Stimulated activated CD4-positive, alpha-beta T cell treated with anti-CD3 and anti-CD28 coated beads, Interleukin-12 subunit alpha, Interleukin-12 subunit beta, amount 100 ng/mL, for 4 hours (primary cell): ENCODE measurements at places on chromosomes 11 and 22.

GRCh38 chr11:29844701-29845379 lies 172.0 kb downstream of the KCNA4 start:
- DNase-seq = no peak

GRCh38 chr11:116917632-116918031 lies 80.2 kb upstream of the APOA1 start:
- DNase-seq = no peak

- DNase-seq = no peak
Measured at GRCh38 chr11:133659538-133660201, 127.4 kb upstream of the OPCML start.

- peak; percentile 47 for DNase-seq
Measured at GRCh38 chr11:2186669-2187279, 15.2 kb upstream of the TH start.

GRCh38 chr11:100682247-100682969 lies 4.7 kb upstream of the ARHGAP42 start:
- DNase-seq = no peak

DNA sequence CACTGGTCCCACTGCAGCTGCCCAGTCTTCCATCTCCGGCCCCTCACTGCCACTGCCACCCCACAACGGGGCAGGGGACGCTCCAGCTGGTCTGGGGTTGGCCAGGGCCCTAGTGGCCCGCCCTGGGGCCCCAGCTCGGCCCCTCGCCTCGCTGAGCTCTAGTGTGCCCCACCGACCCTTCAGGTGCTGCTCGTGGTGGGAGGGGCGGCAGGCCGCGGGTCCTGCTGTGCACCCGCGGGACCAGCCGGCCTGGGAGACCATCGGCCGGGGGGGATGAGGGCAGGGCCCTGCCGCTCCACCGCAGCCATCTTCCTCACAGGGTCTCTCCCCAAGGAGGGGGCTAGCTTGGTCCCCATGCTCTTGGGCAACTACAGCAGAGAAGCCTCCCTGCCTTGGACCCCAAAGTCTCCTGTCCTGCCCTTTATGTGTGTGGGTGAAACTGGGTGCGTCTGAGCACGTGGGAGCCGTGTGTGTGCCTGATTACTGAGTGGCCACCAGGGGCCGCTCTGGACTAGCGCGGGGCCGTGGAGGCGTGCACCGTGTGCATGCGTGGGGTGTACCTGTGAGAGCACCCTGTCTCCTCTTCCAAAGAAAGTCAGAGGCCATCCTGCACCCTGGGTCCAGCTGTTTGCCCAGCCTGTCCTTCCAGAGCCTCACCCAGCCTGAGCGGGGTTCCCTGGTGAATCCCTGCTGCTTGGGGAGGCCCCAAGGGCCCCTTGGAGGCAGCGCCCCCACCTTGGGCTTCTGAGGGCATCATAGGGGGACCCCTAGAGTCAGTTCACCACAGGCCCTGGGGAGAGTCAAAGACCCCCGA lies 6.0 kb upstream of the ACR start:
- peak; percentile 45 for DNase-seq

DNA sequence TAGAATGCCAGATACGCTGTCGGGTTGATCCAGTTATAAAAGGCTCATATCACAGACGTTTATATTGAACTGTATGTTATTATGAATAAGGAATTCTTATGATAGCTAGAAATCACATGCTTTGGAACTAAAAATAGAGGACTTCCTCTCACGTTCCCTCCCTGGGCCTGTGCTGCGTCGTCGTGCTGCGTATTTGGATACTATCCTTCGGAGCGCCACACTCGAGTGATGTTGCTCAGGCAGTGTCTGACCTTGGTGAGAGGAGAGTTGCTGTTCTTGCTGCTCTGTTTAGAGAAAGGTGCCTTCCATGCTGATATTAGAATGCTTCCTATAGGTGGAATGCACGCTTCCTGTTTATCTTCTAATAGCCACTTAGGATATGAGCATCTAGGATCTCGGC lies 20.2 kb upstream of the ST14 start:
- no peak for DNase-seq

DNA sequence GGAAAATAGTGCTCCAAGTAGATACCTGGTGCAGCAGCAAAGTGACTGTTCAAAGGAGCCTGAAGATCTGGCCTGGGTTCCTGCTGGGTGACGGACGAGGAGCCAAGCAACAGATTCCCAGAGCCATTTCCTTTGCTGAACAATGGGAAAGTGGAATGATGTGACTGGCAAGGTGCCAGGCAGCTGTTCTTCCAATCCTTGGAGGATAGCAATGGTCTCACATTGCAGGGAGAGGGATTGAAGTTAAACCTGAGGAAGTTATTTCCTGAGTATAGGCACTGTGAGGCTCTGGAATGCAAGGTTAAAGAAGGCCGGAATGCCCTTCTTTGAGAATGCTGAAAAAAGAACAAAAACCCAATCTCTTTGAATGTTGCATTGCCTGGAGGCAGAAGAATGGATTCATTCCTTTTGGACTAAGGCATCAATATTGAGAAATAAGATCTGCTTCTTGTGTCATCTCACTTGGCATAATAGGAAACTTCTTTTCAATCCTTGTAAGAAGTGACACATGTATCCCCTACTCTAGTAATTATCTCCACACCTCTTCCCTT lies 223.8 kb downstream of the BLID start:
- no peak for DNase-seq

- no peak for DNase-seq
Measured at GRCh38 chr11:40403321-40403720, 1056.1 kb downstream of the LRRC4C start.

GRCh38 chr11:6574816-6575715 lies 28.4 kb downstream of the RRP8 start:
- no peak for DNase-seq

- no peak for DNase-seq
Measured at GRCh38 chr11:103532133-103532788, 423.0 kb downstream of the DYNC2H1 start.

GRCh38 chr11:62370743-62371440 lies 33.6 kb downstream of the ASRGL1 start:
- peak; percentile 40 for DNase-seq

GRCh38 chr11:126855536-126855935 lies 145.0 kb downstream of the KIRREL3 start:
- no peak for DNase-seq

DNA sequence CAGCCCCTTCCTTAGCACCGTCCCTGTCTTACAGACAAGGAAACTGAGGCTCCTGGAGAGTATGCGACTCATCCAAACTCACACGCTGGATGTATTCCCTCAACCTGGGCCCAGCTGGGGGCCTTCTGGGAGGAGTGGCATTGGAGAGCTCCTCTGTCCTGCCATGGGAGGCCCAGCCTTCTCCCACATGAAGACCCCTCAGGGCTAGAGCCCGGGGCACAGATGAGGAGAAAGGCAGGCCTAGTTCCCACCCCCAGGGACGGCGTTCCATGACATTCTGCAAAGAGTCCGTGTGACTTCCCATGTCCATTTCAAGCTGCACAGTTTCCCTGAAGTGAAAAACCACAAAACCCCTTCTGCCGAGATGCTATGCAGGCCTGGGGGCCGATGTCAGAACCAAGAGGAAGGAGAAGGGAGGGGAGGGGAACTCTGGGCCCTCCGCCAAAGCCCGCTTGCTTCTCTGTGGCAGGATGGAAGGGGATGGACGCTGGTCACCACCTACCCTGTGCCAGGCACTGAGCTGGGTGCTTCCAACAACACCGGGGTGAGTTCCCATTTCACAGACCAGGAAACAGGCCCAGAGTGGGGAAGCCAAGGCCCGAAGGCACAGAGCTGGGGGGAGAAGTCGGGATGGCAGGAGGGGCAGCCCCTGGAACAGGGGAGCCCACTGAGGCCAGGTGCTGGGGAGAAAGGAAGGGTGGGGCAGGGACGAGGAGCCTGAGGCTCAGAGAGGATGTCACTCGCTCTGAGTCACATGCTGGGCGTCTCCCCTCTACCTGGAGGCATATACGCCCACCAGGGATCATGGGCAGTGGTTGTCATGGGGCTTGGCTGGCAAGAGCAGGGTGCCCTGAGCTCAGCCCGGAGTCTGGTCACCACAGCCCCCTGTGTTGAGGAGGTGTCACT lies 15.7 kb downstream of the RAC2 start:
- peak; percentile 48 for DNase-seq

DNA sequence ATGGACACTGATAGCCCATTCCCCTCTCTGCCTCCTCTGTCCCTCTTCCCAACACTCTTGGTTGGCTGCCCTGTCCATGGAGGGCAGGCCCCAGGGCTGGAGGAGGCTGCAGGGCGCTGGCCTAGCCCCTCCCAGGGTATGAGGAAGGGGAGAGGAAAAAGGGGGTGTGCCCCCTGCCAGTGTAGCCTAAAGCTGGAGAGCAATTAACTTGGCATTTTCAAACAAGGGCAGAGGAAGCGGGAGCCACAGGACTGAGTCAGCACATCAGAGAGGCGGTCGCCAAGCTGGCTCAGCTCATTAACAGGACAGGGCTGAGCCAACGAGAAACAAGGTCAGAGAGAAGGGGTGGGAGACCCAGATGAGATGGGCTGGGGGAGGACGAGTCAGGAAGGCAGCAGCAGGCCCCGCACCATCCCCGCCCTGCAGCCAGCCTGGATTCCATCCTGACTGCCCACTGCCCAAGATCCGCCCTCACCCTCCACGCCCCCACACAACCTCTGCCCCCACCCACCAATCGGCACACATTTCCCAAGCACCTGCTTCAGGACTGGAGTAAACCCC lies 76.3 kb downstream of the BUD13 start:
- no peak for DNase-seq

- DNase-seq = no peak
Measured at GRCh38 chr11:72436661-72437060, 2.3 kb upstream of the CLPB start.

- DNase-seq = no peak
Measured at GRCh38 chr22:33023153-33023827, 34.9 kb downstream of the SYN3 start.

DNA sequence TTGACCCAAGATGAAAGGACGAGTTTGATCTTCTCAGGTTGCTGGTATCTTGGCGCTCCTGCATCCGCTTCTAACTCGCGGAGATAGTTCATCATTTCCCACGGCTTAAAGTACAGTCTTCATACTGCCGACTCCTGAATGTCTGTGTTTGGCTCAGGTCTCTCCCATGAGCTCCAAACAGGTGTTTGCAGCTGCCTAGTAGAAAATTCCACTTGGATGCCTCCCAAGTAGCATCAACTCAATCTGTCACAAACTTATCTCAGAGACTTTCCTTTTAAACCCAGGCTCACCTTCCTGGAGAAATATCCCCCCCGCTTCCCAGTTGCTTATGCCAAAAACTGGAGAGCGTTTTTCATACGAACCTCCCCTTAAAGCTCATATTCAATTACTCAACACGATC lies 986.5 kb downstream of the TBC1D22A start:
- no peak for DNase-seq

GRCh38 chr22:38824585-38824984 lies 19.2 kb downstream of the NPTXR start:
- peak; percentile 27 for DNase-seq

- no peak for DNase-seq
Measured at GRCh38 chr11:125464270-125464662, 31.8 kb downstream of the FEZ1 start.

- no peak for DNase-seq
Measured at GRCh38 chr11:116829525-116830183, at the start of gene APOC3. APOC3 (plus strand) TSS chr11:116829907; CDS start chr11:116830583, 676 bp downstream.

DNA sequence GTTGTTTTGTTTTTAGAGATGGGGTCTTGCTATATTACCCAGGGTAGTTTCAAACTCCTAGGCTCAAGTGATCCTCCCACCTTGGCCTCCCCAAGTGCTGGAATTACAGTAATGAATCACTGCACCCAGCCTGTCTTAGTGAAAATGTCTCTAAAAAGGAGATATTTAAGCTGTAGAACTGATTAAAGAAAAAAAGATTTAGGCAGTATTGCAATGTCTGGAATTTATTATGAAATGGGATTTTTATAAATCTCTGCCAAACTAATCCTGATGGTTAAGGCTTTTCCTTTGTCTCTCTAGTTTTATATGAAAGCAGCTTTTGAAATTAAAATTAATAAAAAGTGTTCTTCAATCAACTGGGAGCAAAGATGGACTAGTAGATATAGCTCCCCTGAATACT lies 2.1 kb downstream of the PLAAT3 start:
- DNase-seq = no peak
